Amniotic epithelial cell (primary cell): ENCODE measurements at places on chromosomes 11 and 22.

GRCh38 chr11:106101370-106101769 lies 23.9 kb downstream of the AASDHPPT start:
- no peak for DNase-seq

GRCh38 chr11:84384731-84385130 lies 1098.6 kb upstream of the CCDC90B start:
- DNase-seq = peak; percentile 31

GRCh38 chr11:124920870-124921609 lies 2.0 kb downstream of the HEPN1 start:
- DNase-seq = peak; percentile 59

- DNase-seq = no peak
Measured at GRCh38 chr11:116972691-116973090, 125.5 kb downstream of the SIK3 start.

DNA sequence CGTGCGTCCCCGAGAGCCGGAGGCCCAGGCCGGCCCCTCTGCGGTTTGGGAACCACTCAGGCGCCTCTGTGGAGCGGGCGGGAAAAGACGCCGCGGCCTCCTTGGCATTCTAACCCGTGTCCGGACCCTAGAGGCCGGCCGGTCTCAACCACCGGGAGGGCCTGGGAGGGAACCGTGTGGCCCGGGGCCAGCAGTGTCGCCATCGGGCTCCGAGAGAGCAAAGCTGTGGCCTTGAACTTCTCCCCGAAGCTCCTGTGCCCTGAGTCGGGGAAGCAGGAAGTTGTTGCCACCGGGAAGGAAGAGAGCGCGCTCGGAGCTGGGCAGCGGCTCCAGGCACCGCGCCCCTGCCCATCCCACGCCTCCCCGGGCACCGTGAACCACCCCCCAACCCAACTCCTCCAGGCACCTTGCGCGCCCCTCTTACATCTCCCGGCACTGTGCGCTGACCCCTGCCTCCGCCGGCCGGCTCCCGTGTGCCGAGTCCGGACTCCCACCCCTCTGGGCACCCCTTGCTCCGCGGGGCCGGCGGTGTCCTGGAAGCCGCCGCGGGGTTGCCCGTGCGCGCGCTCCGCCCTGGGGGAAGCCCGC lies 80.0 kb upstream of the PPARA start:
- DNase-seq = peak; percentile 43

DNA sequence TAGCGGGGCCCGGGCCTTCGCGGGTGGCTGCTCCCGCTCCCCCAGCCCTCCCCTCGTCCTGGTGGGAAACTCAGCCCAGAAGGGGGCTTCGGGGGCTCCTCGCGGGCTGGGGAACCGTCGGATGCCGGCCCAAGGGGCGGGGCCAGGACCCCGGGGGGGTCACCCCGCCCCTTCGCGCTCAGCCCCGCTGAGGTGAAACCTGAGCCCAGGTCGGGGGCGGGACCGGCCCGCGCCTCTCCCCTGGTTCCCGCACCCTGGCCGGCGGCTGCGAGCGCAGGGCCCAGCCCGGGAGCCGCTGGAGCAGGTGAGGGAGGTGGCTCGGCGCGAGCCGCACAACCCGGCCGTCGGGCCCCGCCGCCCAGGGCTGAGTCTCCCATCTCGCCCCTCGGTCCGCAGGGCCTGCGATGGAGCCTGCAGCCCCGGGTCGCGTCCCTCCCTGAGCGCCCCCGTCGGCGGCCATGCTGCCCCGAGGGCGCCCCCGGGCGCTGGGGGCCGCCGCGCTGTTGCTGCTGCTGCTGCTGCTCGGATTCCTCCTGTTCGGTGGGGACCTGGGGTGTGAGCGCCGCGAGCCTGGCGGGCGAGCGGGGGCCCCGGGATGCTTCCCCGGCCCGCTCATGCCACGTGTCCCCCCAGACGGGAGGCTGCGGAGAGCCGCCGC lies at the start of gene LARGE2:
LARGE2 (plus strand) TSS at position 232 of the 658 bp plus-strand sequence; CDS start at position 459, 227 bp downstream.
- no peak for DNase-seq

GRCh38 chr11:75035911-75036565 lies 47.3 kb downstream of the NEU3 start:
- no peak for DNase-seq

DNA sequence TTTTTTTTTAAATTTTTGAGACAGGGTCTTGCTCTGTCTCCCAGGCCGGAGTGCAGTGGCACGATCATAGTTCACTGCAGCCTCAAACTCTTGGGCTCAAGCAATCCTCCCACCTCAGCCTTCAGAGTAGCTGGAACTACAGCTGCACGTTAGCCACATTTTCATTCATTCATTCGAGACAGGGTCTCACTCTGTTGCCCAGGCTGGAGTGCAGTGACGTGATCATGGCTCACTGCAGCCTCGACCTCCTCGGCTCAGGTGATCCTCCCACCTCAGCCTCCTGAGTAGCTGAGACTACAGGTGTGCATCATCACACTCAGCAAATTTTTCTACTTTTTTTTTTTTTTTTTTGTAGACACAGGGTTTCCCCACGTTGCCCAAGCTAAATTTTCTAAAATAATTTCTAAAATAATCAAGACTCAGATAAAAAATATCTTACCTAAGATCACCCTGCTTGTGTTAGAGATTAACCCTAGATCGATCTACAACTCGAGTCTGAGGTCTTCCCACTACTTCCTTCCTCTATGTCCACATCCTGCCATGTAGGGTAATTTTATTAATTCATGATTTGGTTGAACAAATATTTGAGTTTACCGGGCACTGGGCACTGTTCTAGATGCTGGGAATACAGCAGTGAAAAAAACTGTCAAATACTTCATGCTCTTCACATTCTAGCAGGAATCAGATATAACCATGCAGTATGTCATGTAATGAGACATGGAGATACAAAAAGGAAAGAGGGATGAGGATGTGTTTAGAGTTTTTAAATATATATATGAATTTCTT lies 15.1 kb downstream of the EIF4G2 start:
- DNase-seq = no peak

GRCh38 chr22:36409911-36410756 lies 22.4 kb upstream of the MYH9 start:
- peak; percentile 79 for DNase-seq

DNA sequence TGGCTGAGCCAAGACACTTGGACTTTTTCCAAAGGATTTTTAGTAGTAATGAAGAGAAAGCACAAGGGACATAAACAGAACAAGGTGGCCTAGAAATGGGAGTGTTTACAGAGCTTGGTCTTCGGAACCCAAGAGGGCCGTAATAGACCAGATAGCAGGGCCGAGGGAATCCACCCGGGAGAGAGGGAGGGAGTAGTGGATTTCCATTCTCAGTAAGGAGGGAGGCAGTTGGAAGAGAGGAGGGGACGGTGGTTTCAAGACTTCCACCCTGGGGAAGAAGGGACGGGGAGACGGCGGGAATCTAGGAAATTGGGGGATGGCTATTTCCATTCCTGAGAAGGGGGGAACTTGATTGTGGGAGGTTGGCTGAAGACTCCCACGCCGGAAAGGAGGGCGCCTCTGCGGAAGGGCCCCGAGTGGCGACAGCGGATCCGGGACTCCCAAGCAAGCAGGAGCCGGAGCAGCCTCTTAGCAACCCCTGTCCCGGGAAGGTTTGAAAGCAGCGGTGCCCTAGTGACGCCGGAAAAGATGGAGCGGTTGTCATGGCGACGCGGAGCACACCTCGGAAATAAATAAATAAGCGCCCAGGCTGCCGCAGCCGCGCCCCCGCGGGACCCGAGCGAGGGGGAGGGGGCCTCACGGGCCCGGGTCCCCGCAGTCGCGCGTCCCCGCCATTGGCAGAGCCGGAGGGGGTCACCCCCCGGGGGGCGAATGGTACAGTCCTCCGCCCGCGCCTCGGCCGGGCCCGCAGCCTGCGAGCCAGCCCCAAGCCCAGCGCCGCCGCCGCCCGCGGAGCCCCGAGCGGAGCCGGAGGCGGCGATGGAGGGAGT lies 31.6 kb downstream of the EIF3F start:
- peak; percentile 46 for DNase-seq

- no peak for DNase-seq
Measured at GRCh38 chr11:7603031-7603781, 70.1 kb downstream of the CYB5R2 start.

DNA sequence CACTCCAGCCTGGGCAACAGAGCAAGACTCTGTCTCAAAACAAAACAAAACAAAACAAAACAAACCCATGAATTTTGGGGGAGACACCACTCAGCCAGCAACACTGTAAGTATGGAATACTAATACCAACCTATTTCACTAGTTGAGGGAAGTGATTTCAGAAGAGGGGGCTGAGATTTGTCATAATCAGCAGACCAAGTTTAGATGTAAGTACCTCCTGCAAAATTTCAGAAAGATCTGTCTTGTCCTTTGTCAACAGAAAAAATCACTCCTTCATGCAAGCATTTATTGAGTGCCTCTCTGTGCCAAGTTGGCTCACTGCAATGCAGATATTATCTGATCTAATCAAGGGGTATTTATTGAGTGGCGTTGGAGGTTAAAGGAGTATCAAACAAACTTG lies 23.4 kb upstream of the ADA2 start:
- DNase-seq = no peak

- DNase-seq = peak; percentile 91
Measured at GRCh38 chr11:9219572-9219971, 45.6 kb downstream of the DENND5A start.

DNA sequence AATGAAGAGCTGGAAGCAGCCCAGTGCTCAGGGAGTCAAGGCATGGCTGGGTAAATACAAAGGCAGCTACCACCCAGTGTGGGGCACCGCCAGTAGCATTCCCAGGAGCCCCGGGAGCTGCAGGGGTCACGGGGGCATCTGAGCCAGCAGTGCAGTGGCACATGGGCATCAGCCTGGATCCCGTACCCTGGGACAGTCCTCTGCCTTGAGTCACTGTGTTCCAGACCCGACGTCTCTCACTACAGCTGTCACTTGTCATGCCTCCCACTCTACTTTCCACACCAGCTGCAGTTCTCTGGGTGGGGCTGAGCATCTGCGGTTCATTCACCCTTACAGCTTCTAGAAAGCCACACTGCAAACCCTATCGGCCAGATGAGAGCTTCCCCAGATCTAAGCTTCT lies 29.6 kb downstream of the DHCR7 start:
- no peak for DNase-seq

- DNase-seq = peak; percentile 76
Measured at GRCh38 chr11:62593434-62594044, 2.2 kb upstream of the TUT1 start.

- DNase-seq = no peak
Measured at GRCh38 chr11:113643006-113643585, 63.0 kb downstream of the TMPRSS5 start.

DNA sequence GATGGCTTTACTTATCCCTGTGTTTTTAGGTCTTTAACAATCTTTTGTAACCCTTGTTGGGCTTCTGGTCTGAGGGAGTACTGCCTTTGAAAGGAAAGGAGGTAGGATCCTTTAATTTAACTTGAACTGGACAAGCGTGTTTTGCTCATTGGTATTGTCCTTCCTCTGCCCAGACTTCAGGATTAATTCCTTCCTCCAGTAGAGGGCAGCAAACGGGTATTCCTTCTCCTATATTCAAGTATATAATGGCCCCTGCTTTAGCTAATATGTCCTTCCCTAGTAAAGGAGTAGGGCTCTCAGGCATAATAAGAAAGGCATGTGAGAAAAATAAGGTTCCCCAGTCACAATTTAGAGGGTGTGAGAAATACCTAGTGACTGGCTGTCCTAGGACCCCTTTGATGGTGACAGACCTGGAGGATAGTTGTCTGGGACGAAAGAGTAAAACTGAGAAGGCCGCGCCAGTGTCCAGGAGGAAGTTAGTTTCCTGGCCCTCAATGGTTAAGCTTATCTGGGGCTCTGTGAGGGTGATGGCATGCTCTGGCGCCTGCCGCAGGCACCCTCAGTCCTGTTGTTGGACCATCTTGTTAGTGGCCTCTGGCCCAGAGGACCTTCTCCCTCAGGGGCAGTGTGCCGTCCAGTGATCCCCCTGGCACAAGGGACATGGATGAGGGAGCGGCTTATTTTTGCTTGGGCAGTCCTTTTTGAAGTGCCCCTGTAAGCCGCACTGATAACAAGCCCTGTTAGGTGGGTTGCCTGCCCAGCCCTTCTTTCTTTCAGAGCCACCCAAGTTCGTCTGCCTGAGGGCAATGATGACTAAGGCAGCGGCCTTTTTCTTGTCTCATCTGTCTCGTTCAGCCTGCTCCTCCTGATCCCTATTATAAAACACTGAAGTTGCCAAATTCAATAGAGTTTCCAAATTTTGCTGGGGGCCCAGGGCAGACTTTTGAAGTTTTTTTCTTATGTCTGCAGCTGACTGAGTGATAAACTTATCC lies 51.8 kb downstream of the C11orf71 start:
- DNase-seq = peak; percentile 65

- peak; percentile 77 for DNase-seq
Measured at GRCh38 chr11:112588252-112588694, 327.6 kb upstream of the PLET1 start.

DNA sequence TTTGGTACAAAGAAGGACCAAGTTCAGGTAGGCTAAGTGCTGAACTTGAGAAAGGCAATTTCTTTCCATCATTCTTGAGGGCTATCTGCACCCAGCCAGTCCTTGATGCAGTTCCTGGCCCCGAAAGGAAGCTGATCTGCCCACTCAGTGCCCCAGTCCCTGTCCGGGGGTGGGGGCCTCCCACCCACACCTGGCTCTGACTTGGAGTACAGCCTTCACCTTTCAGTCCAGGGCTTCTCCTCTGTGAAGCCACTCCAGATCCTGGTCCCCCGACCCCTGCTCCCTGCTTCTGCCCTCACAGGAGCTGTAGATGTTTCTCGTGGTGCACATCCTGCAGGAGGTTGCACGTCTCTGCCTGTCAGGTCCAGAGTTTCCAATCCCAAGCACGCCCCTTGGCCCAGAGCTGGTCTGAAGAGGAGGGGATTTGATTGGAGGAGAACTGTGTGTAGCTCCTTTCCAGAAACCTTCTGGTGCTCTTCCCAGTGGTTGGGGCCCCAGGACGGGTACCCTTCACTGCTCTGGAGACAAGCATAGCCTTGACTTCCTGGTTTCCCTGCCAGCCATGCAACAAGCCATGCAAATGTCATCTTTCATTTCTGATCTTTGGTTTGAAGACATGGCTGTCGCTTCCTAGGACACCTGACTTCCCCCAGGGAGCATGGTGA lies 75.3 kb downstream of the BCR start:
- DNase-seq = no peak

GRCh38 chr11:104529213-104529612 lies 365.3 kb upstream of the PDGFD start:
- DNase-seq = peak; percentile 78

- DNase-seq = peak; percentile 70
Measured at GRCh38 chr22:37905534-37906363, at the start of gene MICALL1. Gene MICALL1 (plus strand): TSS chr22:37906297. CDS start chr22:37906423, 126 bp downstream.

- no peak for DNase-seq
Measured at GRCh38 chr11:62542111-62542745, 4.4 kb downstream of the AHNAK start.

GRCh38 chr11:94459576-94459975 lies 34.1 kb downstream of the MRE11 start:
- no peak for DNase-seq

GRCh38 chr22:39188809-39189208 lies 36.3 kb upstream of the CBX7 start:
- no peak for DNase-seq

- DNase-seq = no peak
Measured at GRCh38 chr22:23384431-23384830, 195.7 kb downstream of the IGLL1 start.

GRCh38 chr11:93494357-93494756 lies 48.8 kb downstream of the SMCO4 start:
- no peak for DNase-seq
